AG10803 (cell line): ENCODE measurements at places on chromosomes 1 and 21.

DNA sequence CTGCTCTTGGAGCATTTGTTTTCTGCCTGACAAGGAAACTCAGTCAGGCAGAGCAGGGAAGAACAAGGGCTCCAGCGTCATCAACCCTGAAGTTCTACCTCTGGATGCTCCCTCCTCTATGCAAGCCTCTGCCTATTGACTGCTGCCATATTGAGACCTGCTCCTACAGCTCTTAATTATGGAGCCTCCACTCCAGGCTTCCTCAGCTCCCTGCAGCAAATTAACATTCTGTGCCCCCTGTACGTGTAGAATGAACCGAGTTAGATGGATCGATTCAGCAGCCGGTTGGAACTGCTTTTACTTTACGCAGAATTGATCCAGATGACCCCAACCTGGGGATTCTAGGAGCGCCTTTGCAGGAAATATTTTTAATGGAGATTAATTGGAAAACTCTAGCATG lies 68.7 kb downstream of the KIRREL1 start:
- no peak for DNase-seq

- DNase-seq, result peak; percentile 95
Measured at GRCh38 chr1:59638231-59638711, 176.5 kb upstream of the HOOK1 start.

DNA sequence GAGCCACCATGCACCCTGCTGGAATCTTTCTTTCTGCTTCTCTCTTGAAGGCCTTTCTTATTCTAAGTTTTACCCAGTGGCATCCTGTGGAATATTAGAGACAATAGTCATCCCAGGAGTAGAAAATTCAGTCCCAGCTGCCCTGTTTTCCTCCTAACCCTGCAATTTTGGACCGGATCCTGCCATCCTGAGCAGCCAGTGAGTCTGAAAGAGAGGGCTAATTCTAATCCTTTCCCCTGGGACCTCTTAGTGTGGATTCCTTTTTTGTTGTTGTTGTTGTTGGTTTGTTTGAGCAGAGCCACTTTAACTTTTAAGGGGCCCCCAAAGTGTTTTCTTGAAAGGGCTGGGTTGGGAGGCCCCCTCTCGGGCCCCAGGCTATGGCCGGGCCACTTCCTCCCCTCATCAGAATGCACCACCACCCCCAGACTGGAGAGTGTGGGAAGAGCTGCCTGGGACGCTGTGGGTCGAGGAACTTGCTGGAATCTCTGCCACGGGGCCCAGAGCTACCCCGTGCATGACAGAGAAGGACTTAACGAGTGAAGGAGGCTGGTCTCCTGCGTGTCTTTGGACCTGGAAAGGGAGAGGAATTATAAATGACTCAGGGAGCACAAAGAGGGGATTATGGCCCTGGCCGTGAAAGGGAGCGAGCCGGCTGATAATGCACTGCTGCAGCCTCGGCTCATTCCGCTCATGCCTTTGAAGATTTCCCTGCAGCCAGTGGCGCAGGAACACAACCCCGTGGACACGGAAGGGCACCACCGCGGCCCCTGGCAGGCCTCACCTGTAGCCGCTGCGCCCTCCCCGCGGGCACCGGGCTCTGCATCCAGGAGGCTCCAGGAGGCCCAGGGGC lies 81.0 kb upstream of the AKT3 start:
- DNase-seq, result no peak

DNA sequence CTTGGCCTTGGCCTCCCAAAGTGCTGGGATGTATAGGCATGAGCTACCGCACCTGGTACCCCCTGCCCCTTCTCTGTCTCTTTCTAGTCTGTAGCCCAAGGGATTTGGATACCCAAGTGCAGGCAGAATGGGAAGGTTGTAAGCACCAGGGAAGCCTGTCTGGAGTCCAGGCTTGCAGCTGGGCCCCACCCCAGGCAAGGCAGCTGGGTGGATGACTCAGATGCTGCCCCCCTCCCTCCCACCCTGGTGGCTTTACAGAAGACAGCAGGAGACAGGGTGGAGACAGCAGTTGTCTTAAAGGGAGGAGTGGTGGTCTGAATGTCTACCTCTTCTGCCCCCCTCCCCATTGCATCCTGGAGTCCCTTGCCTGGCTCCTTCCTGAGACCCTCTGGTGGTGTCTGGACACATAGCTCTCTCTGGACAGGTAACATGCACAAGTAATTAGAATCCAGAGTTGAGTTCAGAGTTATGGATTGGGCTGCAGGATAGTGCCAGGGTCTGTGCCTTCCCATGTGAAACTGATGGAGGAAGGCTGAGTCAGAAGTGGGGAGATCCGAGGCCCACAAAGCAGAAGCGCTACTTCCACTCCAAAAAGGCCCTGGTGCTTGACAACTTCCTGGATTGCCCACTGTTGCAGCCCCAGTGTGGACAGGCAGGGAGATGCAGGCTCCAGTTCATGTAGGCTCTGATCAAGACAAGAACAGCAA lies 5.1 kb downstream of the LMNA start:
- DNase-seq, result peak; percentile 69

DNA sequence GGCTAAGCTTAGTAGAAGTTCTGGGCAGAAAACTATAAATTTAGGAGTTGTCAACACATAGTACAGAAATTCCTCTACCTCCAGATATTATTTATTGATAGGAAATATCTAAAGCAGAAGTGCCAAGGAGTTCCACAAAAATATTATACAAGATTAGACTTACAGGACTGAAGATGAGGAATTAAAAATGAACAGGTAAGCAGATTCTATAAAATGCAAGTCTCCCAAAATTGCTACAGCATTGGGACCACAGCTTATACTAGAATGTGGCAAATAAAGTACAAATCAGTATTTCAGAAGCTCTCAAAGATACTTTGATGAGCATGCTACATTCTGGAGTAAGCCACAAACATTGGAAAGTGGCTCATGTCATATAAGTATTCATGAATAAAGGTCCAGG lies 50.1 kb upstream of the CACYBP start:
- DNase-seq, result no peak

GRCh38 chr1:58584082-58584895 lies 7.2 kb upstream of the TACSTD2 start:
- DNase-seq, result peak; percentile 97
